SW480 (cell line): ENCODE measurements at places on chromosomes 2 and 18.
A peak's percentile ranks its signal among the peaks of the same experiment; 100 is the strongest.

GRCh38 chr18:58201733-58202730, 158.0 kb downstream of the NEDD4L start:
- no peak for DNase-seq

GRCh38 chr2:51027442-51027841, 4.5 kb downstream of the NRXN1 start:
- no peak for DNase-seq

GRCh38 chr2:126784045-126784444, 114.6 kb upstream of the TEX51 start:
- no peak for DNase-seq

GRCh38 chr2:20543469-20544152, 96.7 kb downstream of the RHOB start:
- no peak for DNase-seq

DNA sequence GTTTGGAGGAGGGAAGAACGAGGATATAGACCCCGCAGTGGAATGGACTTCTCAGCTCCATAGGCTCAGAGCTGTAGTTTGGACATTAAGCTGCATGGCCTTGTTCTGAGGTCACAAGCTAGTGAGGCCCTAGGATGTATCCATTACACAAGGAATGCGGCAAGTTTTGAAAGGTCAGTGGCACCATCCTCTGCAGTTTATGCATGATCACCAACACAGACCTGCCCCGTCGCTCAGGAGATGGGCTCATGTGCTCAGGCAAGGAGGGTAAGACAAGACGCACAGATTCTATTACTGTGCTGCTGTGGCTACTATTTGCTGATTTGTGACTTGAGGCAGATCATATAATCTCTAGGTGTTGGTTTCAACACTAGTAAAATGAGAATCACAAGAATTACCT, 110.9 kb downstream of the FAM161A start:
- DNase-seq = no peak

- no peak for DNase-seq
Measured at GRCh38 chr2:138430181-138430580, 71.4 kb upstream of the SPOPL start.

GRCh38 chr2:873651-874580, 76.7 kb upstream of the SNTG2 start:
- DNase-seq = no peak

DNA sequence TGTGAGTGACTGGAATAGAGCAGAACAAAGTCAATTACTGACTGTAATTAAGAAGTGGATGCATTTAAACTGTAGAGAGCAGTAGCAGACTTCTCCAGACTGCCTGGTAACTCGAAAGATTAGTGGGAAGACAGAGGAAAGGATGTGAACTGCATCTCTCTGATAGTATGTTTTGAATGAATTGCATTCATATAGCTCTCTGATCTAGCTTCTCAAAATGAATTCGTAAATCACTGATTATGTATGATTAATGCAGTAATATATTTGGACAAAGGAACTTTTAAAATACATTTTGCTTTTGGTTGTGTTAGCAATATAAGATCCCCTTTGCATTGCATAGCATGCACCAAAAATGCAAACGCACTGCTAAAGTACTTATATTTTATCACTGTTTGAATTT, 304.0 kb downstream of the ARHGAP15 start:
- DNase-seq = no peak

DNA sequence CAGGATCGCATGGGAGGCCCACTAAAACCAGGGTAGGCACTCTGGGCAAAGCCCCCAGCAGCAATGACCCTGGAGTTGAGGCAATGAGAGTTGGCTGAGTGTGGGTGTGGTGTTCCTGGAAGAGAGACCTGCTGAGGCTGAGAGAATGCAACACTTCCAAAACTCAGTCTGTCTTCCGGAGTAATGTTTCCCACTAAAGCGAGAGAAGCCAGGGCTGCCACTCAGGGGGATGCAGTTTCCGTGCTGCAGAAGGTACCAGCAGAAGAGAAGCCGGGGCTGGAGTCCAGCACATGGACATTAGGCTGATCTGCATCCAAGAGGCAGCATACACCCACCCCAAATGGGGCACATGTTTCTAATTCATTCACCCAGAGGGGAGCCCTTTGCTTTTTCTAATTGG, 127.2 kb upstream of the ARHGAP28 start:
- DNase-seq = no peak

GRCh38 chr2:178177066-178177679, 17.1 kb upstream of the OSBPL6 start:
- no peak for DNase-seq

DNA sequence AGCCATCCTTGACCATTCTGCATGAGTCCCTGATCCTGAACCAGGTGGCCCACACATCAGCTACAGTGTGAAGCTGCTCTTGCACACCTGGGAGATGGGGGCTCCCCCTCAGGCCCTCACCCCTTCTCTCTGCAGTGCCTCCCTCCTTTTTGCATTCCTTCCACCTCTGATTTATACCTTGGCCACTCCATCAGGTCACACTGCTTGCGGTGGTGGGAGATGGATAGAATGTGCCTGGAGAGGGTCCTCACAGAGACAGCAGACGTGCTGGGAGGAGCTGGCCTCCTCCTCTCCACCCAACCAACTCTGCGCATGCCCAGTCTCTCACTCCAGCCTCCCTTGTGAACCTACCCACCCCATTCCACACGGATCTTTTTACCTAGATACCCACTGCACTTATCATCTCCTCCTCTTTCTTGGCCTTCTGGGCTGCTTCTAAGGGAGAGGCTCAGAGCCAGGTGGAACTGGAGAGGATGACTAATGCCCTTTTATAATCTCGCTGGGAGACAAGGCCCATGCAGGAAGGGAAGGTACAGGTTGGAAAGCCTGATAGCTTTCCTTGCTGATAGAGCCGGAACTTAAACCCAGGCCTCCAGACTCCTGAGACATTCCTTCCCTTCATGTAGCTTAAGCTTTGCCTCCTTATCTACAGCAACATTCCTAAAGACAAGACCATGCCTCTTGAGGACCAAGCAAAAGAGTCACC, 205.1 kb downstream of the ZBTB7C start:
- DNase-seq = no peak

DNA sequence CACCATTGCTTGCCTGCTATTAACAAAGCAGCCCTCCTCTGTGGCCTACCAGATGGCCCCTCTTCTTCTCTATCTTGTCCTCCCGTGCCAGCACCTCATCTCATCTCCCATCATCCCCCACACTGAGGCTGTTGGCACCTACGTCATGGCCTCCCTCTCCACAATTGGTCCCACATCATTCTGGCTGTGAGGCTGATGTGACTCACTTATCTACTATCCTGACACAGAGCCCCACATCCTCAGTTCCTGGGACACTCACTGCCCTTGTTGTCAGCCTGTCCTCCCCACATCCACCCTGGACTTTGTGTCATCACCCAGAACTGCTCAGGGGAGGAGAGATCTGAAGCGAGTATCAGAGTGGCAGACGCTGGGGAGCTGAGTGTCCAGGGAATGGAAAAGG, 102.9 kb downstream of the MRO start:
- no peak for DNase-seq

DNA sequence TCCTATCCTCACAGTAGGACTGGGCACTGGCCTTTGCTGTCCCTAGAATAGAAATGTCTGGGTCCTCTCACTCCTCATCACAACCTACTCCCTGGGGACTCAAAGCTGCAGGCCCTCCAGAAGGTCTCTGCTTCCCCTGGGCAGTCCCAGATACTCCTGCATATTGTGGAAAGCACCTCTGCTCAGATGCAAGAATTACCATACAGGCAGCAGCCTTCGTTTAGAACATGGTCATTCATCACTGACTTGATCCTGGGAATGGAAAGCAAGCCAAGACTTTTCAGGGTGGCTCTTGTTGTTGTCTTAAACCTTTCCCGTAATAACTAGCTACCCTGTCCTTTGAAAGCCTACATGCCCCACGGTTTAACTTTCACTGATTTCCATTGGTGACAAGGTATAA, 53.1 kb upstream of the NPAS2 start:
- no peak for DNase-seq

DNA sequence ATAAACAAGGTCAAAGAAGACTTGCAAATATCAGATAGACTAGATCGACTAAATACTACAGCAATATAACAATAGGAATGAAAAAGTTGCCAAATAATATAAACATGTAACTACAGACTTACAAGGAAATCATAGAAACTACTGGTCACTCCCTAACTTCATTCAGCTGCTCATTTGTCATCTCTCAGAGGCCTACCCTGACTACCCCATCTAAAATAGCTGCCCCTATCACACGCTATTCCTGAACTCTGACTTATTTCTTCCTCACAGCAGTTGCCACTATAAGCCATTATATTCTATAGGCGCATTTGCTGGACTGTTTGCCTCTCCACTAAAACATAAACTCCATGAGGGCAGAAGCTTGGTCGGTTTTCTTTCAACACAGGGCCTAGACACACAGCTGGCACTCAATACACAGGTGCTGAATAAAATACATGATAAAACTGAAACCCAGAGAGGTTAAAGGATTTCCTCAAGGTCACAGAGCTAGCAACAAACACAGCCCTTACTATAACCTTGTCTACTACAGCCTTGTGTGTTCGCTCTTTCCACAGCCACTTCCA, 1.8 kb downstream of the STRN start:
- DNase-seq = no peak

DNA sequence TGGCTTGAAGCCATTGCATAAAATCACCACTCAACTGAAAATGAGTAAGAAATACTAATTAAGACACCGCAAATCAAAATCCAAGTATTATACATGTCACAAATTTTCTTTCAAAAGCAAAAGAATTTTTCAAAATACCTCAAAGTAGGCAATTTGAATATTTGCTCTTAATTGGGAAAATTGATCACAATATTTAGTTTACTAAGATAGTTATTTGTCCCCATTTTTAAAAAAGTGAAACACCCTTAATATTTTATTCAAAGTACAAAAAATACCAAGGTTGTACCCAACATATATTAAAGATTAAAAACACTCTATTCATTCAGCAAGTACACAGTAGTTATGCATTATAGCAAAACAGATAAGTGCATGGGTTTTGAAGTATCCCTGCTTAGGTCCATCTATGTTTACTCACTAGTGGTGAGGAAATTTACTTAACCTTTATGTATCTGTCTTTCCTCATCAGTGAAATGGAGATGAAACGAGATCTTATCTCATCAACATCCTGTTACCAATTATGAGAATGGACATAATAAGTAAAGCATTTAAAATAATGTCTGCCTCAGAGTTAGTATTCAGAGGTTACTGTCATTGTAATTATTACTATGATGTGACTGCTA, 35.1 kb downstream of the VPS54 start:
- DNase-seq = no peak

DNA sequence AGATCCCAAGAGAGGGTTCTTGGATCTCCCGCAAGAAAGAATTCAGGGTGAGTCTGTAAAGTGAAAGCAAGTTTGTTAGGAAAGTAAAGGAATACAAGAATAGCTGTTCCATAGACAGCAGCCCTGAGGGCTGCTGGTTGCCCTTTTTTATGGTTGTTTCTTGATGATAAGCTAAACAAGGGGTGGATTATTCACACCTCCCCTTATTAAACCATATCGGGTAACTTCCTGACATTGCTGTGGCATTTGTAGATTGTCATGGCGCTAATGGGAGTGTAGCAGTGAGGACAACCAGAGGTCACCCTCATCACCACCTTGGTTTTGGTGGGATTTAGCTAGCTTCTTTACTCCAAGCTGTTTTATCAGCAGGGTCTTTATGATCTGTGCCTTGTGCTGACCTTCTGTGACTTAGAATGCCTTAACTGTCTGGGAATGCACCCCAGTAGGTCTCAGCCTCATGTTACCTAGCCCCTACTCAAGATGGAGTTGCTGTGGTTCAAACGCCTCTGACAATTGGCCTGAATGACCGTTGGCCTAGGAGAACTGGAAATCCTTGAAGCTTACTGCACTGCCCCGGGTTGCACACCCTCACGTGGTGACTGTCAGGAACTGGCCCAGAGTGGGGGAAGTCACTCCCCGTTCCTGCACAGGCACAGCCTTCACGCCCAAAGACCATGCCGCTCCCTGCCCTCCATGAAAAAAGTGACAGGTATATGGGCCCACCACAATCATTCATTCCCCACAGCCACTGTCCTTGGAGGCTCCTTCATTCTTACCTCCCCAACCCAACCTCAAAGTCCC, 136.9 kb downstream of the SEPTIN10 start:
- no peak for DNase-seq

GRCh38 chr2:129645335-129645734, 334.1 kb upstream of the RAB6C start:
- DNase-seq = no peak

DNA sequence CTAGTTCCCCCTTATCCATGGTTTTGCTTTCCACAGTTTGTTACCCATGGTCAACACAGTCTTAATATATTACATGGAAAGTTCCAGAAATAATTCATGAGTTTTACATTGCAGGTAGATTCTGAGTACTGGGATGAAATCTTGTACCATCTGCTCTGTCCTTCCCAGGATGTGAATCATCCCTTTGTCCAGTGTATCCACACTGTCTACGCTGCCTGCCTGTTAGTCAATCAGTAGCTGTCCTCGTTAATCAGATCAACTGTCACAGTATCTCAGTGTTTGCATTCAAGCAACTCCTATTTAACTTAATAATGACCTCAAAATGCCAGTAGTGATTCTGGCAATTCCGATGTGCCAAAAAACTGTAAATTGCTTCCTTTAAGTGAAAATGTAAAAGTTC, 76.3 kb downstream of the DYNC1I2 start:
- no peak for DNase-seq

GRCh38 chr2:146939991-146940685, 904.7 kb upstream of the ACVR2A start:
- no peak for DNase-seq

GRCh38 chr2:171598713-171599319, 76.5 kb downstream of the CYBRD1 start:
- DNase-seq = peak; percentile 70

DNA sequence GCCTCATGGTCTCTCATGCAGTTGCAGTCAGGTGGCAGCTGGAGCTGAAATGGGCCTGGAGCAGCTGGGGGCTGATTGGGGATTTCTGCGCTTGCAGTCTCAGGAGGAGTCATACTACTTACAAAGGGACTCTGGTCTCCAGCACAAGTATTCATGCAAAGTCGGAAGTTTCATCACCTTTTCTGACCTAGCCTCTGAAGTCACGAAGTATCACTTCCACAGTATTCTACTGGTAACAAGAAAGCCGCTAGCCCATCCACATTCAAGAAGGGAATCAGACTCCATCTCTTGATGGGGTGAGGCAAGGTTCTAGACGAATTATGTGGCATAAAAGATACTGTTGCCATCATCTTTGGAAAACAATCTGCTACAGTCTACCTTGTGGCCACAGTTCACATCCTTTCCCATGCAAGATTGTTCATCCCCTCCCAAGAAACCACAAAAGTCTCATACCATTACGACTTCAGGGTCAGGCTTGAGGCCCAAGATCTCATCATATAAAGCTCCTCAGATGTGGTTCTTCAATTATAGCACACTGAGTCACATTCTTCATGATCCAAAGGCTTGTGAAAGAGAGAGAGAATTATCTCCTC, 95.3 kb downstream of the SMC6 start:
- peak; percentile 13 for DNase-seq

GRCh38 chr2:20429528-20429927, 17.3 kb upstream of the RHOB start:
- DNase-seq = no peak
